NCI-H187 (cell line): ENCODE measurements at places on chromosomes 1 and 21.

DNA sequence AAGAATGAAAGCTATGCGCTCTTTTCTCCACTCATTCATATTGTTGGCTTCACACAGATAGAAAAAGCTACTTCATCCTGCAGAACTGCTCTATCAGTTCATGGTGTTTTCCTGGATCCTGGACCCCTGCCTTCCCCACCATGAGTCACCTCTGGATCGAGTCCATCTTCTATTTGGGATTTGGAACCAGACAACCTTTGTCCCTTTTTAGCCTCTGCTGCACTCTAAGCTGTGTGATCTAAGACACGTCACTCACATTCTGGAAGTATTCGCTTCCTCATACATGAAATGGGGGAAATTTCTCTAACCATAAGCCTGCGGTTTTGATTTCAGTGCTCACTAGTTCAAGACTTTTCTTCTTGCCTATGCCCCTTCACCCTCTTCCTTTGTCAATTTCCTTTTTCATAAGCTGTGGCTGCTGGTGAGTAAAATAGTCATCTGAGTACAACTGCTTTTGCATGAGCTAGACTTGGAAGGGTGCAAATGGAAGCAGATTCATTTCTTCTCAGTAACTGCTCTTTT, 14.1 kb upstream of the DEGS1 start:
- DNase-seq: no peak

DNA sequence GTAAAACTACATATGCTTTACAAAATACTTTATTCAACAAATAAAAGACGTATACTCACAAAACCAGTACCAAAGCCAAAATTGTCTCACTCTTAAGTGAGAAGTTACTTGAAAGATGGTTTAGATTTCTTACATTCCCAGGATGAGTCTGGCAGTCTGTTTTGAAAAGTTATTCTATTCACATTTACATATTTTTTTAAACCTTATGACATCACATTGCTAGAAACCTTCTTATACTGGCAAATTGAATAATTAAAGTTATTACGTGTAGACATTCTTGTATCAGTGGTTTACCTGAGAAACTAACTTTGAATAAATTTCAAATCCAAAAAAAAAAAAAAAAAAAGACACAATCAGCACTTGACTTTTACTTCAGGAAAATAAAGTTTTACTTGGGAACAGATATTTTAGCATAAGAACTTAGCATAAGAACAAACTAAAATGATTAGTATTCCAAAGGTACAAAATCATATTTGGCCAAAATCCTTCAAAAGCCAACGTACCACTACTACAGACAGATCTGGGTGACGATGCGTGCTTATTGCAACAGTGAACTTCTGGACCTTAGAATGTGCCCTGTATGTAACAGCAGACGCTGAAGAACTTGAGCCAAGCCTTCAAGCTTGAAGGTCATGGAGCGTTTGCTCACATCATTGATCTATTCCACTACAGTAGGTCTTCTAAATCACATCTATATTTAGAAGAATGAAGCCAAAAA, 2.5 kb downstream of the CDC42BPA start:
- no peak for DNase-seq

- no peak for DNase-seq
Observed at GRCh38 chr1:192983349-192983980, 75.7 kb downstream of the UCHL5 start.

DNA sequence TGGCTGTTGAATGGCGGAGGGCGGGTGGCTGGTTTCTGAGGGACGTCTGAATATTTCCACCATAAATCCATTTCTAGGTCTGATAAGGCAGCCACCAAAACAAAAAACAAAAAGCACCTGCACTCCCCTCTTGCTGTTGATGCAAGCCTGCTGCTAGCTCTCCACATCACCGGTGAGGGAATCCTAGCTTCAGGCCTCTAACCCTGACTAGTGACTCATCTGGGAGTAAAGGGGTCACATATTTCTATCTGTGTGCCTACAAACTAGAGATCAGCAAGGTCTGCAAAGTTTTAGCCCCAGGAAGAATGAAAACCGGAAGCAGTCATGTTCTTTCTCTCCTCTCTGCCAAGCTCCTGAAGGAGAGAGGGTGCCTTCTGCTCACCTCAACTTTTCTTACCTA, 10.3 kb upstream of the ERMAP start:
- no peak for DNase-seq

DNA sequence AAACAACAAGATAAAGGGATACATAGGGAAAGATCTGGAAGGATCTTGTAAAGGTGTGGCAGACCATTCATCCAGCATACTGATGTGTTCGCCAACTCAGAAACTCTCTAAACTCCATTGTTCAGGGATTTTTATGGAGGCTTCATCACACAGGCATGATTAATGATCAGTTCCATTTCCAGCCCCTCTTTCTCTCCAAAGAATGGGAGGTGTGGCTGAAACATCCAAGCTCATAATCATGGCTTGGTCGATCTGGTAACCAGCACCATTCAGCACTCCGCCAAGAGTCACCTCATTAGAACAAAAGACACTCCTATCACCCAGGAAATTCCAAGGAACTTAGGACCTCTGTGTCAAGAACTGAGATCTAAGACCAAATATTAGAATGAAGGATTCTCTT, 180.6 kb upstream of the RNPC3 start:
- DNase-seq: no peak

- no peak for DNase-seq
Observed at GRCh38 chr1:12405325-12406210, 175.7 kb downstream of the VPS13D start.

- no peak for DNase-seq
Observed at GRCh38 chr1:18541046-18541795, 60.5 kb downstream of the KLHDC7A start.

DNA sequence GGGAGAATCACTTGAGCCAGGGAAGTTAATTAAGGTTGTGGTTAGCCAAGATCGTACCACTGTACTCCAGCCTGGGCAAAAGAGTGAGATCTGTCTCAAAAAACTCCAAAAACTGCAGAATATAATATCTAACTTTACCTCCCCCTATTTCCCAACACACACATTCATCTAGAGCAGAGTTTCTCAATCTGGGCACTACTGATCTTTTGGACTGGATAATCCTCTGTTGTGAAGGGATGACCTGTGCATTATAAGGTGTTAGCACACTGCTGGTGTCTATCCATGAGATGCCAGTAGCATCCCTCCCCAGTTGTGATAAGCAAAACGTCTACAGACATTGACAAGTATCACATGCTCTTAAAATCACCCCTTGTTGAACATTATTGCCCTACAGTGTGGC, 61.8 kb downstream of the RGS13 start:
- DNase-seq: no peak

- no peak for DNase-seq
Observed at GRCh38 chr1:2160451-2161300, 33.9 kb downstream of the FAAP20 start.

DNA sequence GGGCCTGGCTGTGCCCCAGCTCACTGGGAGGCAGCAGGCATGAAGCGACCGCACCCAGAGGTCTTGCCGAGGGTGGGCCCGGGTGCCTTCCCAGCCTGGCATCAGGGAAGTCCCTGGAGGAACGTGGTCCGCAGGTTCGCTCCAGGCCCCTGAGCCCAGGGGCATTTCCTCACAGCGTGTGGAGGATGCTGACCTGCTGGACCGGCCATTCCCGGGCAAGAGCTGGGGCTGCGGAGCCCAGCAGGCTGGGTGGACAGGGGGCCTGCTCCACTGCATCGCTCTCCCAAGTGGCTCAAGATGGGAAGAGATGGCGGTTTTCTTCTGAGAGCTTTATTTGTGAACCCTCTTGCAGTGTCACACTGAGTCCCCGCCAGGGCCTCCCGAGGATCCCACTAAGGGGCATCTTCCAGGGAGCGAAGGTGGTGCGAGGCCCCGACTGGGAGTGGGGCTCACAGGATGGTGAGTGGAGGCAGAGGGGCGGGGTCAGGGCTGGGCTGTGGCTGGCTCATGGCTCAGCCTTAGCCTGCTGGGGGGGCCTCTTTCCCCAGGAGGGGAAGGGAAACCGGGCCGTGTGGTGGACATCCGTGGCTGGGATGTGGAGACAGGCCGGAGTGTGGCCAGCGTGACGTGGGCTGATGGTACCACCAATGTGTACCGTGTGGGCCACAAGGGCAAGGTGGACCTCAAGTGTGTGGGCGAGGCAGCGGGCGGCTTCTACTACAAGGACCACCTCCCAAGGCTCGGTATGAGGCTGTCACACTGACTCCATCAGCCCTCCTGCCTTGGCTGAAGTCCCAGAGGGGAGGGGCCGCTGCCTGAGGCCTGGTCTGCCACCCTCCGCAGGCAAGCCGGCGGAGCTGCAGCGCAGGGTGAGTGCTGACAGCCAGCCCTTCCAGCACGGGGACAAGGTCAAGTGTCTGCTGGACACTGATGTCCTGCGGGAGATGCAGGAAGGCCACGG, 7.2 kb upstream of the MMP23B start:
- no peak for DNase-seq

GRCh38 chr1:216212826-216213225, 210.4 kb downstream of the USH2A start:
- DNase-seq: no peak

DNA sequence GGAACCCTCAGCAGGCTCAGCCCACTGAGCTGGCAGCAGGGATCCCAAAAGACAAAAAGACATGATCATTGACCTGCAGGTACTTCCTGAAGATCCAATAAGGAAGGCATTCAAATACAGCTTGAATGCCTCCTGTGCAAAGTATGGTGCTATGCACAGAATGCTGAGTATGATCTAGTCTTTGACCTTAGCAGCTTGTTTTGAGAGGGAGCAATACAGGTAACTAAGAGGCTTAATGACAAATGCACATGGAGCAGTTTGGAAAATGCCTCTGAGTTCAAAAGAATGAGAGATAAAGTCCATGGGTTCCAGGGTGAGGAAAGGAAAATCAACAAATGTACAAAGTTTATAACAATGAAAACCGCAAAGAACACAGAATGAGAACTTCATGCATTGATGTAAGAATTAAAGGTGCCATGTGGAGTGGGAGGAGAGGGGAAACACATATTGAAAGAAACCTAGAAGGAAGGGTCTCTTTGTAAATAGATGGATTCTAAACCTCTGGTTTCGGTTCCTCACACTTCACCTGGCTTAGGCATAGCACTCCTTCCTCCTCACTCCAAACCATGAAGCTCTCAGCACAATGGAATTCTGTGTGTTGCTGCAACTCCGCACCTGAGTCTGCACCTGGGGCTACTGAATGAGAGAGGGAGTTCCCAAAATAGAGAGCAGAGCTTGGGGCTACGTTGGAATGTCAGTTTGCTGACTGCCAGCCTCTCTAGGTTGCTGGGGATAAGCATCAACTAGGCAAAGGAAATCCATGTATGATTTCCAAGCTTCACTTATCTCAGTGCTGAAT, 77.6 kb downstream of the PLXNA2 start:
- no peak for DNase-seq

- DNase-seq: no peak
Observed at GRCh38 chr1:38785285-38786039, 74.1 kb downstream of the RRAGC start.

- DNase-seq: no peak
Observed at GRCh38 chr1:61993331-61993961, 201.2 kb upstream of the L1TD1 start.

- DNase-seq: no peak
Observed at GRCh38 chr1:27045973-27046558, 33.4 kb upstream of the TENT5B start.

GRCh38 chr1:227542153-227543120, 20.9 kb upstream of the ZNF678 start:
- peak; percentile 40 for DNase-seq

- DNase-seq: no peak
Observed at GRCh38 chr1:169288011-169288414, 79.6 kb downstream of the NME7 start.

DNA sequence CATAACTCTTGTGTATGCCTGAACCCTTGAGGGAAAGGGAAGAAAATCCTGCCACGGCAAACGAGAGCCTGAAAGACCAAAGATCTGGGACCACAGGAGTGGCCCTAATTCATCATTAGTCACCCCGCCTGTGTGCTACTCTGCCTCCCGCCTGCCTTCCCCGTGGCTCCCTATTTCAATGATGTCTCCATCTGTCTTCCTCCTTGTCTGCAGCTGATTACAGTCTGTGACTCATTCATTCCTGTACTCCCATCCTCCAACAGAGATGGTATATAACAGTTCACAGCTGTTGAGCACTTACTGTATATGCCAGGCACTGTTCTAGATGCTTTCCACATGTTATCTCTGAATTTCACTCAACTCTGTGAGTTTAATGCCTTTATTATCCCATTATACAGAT, 96.6 kb downstream of the SEC16B start:
- no peak for DNase-seq

DNA sequence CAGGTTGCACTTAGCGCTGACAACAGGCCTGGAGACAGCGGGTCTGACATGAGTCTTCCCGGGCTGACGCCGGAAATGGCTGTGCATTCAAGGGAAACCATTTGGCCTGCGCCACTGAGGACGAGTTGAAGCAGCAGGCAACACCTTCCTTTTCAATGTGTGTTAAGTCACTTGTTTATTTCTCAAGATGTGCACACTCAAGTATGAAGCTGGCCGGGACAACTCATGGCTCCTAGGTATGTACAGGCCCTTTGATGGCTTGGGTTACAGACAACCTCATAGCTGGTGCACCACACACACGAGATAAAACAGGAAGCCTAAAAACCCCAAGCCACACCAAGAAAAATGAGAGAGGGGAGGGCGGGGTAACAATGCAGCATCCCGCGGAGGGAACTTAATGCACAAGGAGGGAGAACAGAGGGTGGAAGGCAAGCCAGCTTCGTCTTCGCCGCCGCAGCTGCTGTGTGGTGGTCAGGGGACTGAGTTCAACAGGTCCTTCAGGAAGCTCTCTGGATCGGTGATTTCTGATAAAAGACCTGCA, 118.0 kb upstream of the IFFO2 start:
- DNase-seq: no peak

GRCh38 chr1:8424539-8425116, 106.7 kb downstream of the SLC45A1 start:
- no peak for DNase-seq

- DNase-seq: no peak
Observed at GRCh38 chr1:101996825-101997465, at the start of gene OLFM3. Gene OLFM3 (minus strand): TSS chr1:101996926.

DNA sequence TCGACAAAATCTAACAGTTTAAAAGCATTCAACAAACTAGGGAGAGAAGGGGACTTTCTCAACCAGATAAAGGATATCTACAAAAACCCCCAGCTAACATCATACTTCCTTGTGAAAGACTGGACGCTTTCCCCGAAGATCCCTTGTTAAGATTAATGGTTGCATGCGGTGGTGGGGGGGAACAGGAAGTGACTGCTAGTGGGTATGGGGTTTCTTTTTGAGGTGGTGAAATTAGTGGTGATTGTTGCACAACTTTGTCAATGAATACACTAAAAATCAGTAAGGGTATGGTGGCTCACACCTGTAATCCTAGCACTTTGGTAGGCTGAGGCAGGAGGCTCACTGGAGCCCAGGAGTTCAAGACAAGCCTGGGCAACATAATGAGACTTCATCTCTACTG, 26.9 kb upstream of the EYA3 start:
- DNase-seq: no peak

- no peak for DNase-seq
Observed at GRCh38 chr1:8247811-8248436, 70.0 kb upstream of the SLC45A1 start.

GRCh38 chr1:110687250-110687649, 12.5 kb upstream of the KCNA3 start:
- DNase-seq: no peak

- DNase-seq: no peak
Observed at GRCh38 chr1:41419584-41420295, 58.5 kb downstream of the FOXO6 start.
